ENCODE measurements at places on chromosomes 12 and 14. TPM values are rescaled to one million over a fixed set of nuclear protein-coding genes. Genes with fewer than 3 reads are reported as not detected.

BHLHE41 gene
- total RNA-seq, result 0.98 TPM

ALKBH2 gene
- total RNA-seq, result 26.1 TPM

ARG2 gene
- 5.2 TPM for total RNA-seq

MON2 gene
- total RNA-seq, result 18.2 TPM

LRRC10 gene
- total RNA-seq, result not detected

BICDL1 gene
- total RNA-seq, result 3.2 TPM

LBHD2 gene
- total RNA-seq, result not detected

HOXC10 gene
- total RNA-seq, result not detected

SERPINA3 gene
- total RNA-seq, result not detected

NAV3 gene
- total RNA-seq, result 9.4 TPM

SLC2A14 gene
- total RNA-seq, result not detected

PROX2 gene
- total RNA-seq, result not detected

DDX24 gene
- total RNA-seq, result 101 TPM

NELL2 gene
- total RNA-seq, result 0.15 TPM

TC2N gene
- total RNA-seq, result 13.0 TPM

INHBC gene
- total RNA-seq, result not detected

TAS2R7 gene
- total RNA-seq, result not detected

DBX2 gene
- not detected for total RNA-seq

RESF1 gene
- total RNA-seq, result 16.8 TPM

C12orf54 gene
- not detected for total RNA-seq

RD3L gene
- total RNA-seq, result not detected

ITGA7 gene
- 0.38 TPM for total RNA-seq

NUP37 gene
- 92.6 TPM for total RNA-seq

KRT74 gene
- not detected for total RNA-seq
